Fibroblast of lung (primary cell): ENCODE measurements at places on chromosomes 12 and 14. TPM values are rescaled to one million over a fixed set of nuclear protein-coding genes. Genes with fewer than 3 reads are reported as not detected.

TMEM132C gene
- polyA plus RNA-seq: not detected in 2 replicates

KRT77 gene
- not detected in 2 replicates for polyA plus RNA-seq

KLHDC1 gene
- polyA plus RNA-seq: 0.51 and 0.85 TPM in 2 replicates

- peak; percentile 34 for DNase-seq
These were observed 222.4 kb upstream of the AMIGO2 start for GRCh38 chr12:47302111-47302671.

- no peak for DNase-seq
These were observed 1145.7 kb downstream of the VRK1 start for GRCh38 chr14:97942921-97943320.

DNA sequence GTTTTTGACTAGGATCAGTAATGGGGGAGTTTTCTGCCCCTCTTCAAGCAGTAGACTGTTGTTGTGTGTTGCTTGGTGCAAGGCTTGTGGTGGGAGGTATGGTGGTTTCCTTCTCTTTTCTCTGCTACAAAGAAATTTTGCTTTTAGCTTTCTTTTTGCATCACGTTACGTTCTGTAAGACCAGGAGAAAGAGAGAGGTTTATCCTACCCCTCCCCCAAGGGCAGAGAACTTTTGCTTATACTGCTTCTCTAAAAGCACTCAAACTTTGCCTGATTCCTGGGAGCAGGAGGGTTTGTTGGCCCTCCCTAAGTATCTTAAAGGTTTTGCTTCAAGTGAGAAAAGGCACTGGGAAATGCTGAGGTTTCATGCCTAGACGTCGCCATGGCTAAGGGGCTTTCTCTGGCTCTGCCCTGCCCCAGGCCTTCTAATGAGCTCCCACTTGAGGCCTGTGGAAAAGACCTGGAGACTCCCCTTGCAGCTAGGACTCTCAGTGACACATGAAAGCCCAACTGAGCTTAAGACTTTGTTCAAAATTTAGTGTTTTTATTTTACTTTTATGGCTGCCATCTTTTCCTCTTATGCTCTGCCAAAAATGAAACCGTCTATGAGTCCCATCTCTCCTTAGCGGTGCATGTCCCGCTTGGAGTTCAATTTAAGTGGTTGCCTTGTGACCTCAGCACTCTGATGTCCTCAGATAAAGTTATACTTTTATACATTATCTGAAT is 49.2 kb downstream of the EIF2S3B start:
- no peak for DNase-seq

GRCh38 chr12:12806784-12807516 is 6.2 kb upstream of the DDX47 start:
- DNase-seq: no peak

GRCh38 chr12:46404225-46404631 is 31.7 kb upstream of the SLC38A2 start:
- DNase-seq: peak; percentile 97

- peak; percentile 18 for DNase-seq
These were observed 115.4 kb downstream of the SOX5 start for GRCh38 chr12:23834076-23834475.

DNA sequence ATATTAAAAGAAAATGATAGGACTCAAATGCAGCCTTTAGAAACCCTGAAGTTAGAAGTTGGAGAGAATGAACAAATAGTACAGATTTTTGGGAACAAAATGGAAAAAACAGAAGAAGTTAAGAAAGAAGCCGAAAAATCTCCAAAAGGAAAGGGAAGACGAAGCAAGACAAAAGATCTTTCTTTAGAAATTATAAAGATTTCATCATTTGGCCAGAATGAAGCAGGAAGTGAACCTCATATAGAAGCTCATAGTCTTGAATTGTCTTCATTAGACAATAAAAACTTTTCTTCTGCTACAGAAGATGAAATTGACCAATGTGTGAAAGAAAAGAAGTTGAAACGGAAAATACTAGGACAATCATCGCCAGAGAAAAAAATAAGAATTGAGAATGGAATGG is 31.4 kb upstream of the TOMM20L start:
- DNase-seq: no peak
